ENCODE measurements at places on chromosomes 4 and X.

GRCh38 chrX:69232945-69233344, 67.7 kb upstream of the PJA1 start:
- no peak for DNase-seq

GRCh38 chr4:84381759-84382158, 117.3 kb downstream of the NKX6-1 start:
- no peak for DNase-seq

DNA sequence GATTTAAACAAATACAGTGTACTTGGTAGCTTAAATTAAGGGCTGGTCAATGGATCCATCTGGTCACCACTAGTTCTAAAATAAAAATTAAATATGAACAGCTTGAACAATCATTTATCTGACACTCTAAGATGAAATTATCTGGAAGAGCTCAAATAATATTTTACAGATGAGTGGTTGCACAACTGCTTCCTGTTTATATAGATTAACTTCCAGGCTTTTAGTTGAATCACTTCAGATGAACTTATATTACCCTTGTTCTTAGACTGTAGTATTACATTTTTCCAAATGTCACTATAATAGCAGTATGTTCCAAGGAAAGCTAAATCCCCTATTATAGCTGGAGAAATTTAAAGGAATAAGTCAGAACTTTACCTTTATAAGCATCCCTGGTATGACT, 92.4 kb upstream of the SMIM10 start:
- DNase-seq = no peak

DNA sequence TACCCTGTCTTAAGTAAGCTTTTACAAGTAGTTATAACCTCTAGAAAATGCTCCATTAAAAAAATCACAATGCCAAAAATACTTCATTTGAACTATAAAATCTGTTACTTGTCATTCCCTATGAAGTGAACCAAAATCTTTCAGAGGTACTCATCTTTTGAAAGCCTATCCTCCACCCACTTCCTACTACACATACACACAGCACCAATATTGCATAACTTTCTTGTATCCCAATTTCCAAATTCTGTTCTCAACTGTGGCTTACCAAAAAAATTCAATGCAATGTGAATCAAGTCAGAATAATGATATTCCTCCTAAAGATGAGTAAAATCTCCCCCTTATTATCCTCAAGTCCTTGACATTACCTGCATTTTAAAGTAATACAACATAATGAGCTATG, 15.9 kb downstream of the DHX15 start:
- no peak for DNase-seq

DNA sequence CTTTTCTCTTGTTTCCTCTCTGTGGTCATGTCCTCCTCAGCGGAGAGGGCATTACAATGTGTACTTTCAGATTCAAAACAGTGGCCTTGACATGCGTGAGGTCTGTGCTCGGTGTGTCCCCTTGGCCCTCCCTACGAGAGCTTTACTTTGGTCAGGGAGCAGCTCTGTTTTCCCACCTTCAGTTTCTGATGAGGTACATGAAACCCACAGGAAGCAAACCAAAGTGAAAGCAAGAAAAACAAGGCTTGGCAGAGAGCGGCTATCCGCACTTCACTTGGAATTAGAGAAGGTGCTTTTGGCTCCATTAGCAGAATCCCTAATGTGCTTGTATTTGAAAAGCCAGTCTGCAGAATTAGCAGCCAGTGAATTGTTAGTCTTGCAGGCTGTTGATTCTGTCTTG, 19.5 kb upstream of the BOD1L1 start:
- DNase-seq = no peak

GRCh38 chrX:68431836-68432235, 1.5 kb downstream of the OPHN1 start:
- DNase-seq = no peak

GRCh38 chr4:3315566-3315965, 22.7 kb downstream of the RGS12 start:
- DNase-seq = no peak

GRCh38 chr4:111213531-111213930, 590.7 kb upstream of the PITX2 start:
- DNase-seq = no peak

GRCh38 chr4:56655209-56655626, 25.9 kb downstream of the HOPX start:
- DNase-seq = no peak

Data from CD4-positive, alpha-beta T cell treated with Interleukin-4 for 4 hours (primary cell).